NCI-H524 (cell line): ENCODE measurements at places on chromosomes 4 and X.

- DNase-seq: no peak
These were observed 564.7 kb upstream of the ACTRT1 start for GRCh38 chrX:128616933-128617332.

GRCh38 chr4:573122-573892, 2.8 kb downstream of the TMEM271 start:
- peak; percentile 74 for DNase-seq

DNA sequence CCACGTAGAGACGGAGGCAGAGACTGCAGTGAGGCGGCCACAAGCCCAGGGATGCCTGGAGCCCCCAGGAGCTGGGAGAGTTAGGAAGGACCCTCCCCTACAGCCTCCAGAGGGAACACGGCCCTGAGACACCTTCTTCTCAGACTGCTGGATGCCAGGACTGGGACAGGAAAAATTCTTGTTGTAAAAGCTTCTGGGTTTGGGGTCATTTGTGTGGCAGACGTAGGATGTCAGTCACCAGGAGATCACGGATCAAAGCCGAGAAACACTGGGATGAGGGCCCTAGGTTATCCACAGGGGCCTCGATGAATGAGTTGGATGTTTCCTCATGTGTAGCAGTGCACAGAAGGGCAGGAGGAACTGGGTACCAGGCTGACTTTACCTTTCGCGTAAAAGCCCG, 163.7 kb downstream of the SHOX start:
- DNase-seq: no peak

- DNase-seq: no peak
These were observed 5.5 kb upstream of the RAB40A start for GRCh38 chrX:103524747-103525146.

- DNase-seq: no peak
These were observed 811.5 kb upstream of the FRG1 start for GRCh38 chr4:189129044-189129694.

DNA sequence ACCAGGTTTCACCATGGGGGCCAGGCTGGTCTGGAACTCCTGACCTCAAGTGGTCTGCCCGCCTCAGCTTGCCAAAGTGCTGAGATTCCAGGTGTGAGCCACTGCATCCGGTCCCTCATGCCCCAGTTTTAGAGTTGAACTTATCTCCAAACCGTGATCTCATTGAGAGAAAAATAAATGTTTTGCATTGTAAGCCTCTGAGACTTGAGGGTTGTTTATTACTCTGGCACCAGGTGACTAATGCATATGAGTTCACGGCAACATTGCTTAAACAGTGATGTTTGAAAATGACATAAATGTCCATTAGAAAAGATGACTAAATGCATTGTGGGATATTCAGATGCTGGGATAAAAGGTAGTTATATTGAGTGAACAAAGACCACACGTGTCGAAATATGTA, 22.9 kb upstream of the FAT1 start:
- no peak for DNase-seq

DNA sequence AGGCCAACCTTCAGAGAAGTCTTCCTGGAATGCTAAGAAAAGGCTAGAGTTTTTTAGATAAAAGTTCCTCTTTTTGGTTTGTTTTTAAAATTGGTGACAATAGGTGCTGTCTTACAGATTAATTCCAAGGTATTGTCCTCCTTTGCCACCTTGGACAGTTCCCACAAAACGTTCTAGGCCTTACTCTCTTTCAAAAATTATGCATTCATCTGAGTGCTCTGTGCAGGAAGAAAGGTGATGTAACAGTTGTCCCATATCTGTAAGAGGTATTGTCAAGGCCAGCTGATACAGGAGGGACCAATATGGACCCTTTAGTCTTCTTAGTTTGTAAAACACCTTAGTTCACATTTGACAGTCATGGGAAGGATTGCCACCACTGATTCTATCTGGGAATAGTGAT, 15.9 kb upstream of the CXCL5 start:
- DNase-seq: no peak

DNA sequence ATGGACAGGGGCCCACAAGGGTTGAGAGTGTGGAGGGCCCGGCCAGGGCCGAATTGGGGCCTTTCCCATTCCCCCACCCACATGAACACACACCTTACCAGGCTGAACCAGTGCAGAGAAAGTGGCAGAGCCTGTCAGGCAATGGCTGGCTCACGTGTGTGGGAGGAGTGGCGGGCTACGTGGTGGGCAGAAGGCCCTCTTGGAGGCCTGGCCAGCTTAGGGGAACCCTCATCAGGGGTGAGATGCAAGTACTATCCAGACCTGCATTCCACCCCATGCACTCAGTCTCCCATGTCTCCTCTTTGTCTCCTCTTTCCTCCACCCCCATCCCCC, 965 bp downstream of the TCEAL4 start:
- no peak for DNase-seq

DNA sequence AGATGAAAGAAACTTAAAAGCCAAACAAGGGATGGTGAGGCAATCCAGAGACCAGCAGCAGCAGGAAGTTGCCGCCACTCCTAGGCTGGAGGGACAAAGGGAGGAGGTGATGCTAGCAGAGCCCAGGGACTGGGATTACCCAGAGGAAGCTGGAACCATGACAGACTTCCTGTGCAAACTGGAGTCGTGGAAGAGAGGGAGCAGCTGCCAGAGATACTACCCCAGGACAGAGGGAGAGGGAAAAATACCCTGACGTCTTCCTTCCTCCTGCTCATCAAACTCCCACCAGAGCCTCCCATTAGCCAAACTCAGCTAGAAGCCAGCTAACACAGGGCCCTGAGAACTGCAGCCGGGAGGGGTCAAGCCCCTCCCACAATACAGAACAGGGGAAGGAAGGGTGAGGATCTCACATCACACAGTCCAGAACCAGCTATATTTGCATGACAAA, 101.2 kb upstream of the KLF3 start:
- DNase-seq: peak; percentile 67

DNA sequence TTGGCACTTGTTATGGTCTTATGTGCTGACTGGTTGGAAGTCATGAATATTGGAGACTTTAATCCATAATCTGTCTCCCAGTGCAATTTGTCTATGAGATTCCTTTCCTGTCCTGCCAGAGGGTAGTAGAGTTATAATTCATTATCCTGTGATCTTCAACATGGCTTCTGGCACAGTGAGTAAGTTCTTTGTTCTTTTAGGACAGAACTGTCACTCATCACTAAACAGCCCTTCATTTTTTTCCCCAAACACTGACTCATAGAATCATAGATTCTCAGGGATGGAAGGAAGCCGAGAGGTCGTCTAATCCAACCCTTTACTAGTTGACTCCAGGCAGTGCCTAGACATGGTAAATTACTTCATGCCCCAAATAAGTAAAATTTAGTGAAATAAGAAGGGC, 78.4 kb downstream of the LUZP4 start:
- DNase-seq: no peak

GRCh38 chr4:4395849-4396627, 9.1 kb downstream of the NSG1 start:
- DNase-seq: peak; percentile 92

- peak; percentile 21 for DNase-seq
These were observed 96.2 kb upstream of the APOOL start for GRCh38 chrX:84907324-84907968.

GRCh38 chrX:110280954-110281353, 36.9 kb downstream of the AMMECR1 start:
- no peak for DNase-seq

DNA sequence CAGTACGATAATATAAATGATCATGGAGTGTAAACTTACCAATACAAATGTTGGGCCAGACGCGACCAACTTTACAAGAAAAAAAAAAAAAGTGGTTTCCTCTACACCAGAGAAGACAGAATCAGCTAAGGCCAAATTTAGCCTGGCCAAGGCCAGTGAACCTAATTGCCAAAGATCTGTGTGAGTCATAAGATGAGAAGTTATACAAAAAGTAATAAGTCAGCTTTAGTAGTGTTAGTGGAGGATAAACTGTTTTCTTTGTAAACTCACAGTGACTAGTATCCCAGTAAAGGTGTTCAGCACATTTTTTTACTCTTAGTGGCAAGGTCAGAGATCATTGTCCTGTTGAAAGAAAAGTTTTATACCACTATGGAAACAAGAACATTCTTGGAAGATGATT, 531.4 kb upstream of the TECRL start:
- DNase-seq: no peak

GRCh38 chrX:40282946-40283660, 185.3 kb upstream of the BCOR start:
- no peak for DNase-seq

DNA sequence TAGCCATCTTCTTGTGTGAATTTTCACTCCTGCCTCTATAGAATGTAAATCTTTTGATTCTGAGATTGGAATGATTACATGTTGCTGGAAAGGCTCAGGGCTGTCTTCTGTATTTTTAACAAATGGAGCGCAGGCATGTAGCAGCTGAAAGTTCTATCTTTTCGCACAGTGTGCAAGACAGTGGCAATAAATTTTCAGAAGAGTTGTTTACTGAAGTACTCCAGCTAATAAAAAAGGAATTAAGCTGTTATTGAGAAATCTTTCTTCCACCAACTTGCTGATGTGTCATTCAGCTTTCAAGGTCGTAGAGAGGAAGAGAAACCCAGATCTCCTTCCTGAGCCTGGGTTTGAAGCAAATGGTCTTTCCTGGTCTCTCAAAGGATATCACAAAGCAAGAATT, 122.0 kb upstream of the PUDP start:
- DNase-seq: no peak
